Posterior vena cava (tissue), 2 donors: ENCODE measurements at places on chromosomes 2 and 18. TPM values are rescaled to one million over a fixed set of nuclear protein-coding genes. Genes with fewer than 3 reads are reported as not detected.

LIMS4 gene
- 8.2 TPM for total RNA-seq

GRCh38 chr2:8252997-8253694 is 428.7 kb upstream of the ID2 start:
- DNase-seq = no peak

GRCh38 chr18:72107647-72108383 is 436.3 kb downstream of the CBLN2 start:
- DNase-seq = no peak

DNA sequence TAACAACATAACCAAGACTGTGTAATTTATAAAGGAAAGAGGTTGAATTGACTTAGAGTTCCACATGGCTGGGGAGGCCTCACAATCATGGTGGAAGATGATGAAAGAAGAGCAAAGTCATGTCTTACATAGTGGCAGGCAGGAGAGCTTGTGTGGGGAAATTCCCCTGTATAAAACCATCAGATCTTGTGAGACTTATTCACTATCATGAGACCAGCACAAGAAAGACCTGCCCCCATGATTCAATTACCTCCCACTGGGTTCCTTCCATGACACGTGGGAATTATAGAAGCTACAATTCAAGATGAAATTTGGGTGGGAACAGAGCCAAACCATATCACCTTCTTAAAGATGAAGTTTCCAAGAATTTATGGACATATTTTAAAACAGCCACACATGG is 2.5 kb upstream of the IL36RN start:
- no peak for DNase-seq

QPCT gene
- 4.3 TPM for total RNA-seq
